DMS 273 treated with DMSO at 0.1 percent for 48 hours (cell line): ENCODE measurements at places on chromosomes 7 and 10.

- no peak for DNase-seq
These were observed 287.7 kb downstream of the NRG3 start for GRCh38 chr10:82162549-82163195.

DNA sequence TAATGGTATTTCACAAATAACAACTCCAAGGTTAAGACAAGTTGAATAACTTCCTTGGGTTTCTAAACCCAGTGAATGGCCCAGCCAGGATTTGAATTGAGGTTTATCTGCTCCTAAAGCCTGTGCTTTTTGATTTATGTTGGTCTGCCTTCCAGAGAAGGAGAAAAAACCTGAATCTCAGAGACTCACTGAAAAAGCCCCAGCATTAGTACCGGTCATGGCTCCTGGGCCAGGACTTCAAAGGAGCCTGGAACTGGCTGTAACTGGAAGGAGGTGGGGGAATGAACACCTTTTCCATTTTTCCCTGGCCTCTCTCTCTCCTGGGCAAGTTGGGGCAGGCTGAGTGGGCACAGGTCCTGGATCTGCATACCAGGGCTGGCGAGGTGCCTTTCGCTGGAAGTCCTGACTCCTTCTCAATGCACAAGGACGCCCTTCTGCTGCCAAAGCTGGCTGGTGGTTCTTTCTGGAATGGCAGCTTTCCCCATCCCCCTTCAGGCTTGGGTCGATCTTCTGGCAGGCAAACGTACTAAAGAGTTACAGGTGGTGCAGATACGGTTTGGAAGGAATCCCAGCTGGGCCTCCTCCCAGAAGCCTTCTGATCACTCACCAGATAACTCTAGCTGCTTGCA, 268.2 kb downstream of the PTEN start:
- DNase-seq = peak; percentile 69

- no peak for DNase-seq
These were observed 12.1 kb upstream of the CCNY start for GRCh38 chr10:35324196-35324595.

DNA sequence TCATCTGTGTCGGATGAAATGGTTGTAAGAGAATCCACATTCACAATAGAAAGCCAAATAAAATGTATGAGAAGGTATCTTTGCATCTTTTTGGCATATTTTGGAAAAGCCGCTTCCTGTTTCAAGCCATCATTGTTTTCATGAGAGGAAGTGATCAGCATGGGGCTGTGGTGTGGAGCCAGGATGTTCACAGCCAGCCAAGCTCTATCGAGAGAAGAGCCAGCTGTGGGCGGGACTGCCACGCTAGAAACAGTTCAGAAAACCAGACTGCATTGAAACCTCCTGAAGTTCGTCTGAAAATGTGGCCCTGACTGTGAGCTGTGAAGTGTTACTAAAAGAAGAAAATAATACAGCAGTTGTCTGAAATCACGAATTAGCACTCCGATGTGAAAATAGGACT, 21.2 kb upstream of the NPS start:
- DNase-seq = no peak

DNA sequence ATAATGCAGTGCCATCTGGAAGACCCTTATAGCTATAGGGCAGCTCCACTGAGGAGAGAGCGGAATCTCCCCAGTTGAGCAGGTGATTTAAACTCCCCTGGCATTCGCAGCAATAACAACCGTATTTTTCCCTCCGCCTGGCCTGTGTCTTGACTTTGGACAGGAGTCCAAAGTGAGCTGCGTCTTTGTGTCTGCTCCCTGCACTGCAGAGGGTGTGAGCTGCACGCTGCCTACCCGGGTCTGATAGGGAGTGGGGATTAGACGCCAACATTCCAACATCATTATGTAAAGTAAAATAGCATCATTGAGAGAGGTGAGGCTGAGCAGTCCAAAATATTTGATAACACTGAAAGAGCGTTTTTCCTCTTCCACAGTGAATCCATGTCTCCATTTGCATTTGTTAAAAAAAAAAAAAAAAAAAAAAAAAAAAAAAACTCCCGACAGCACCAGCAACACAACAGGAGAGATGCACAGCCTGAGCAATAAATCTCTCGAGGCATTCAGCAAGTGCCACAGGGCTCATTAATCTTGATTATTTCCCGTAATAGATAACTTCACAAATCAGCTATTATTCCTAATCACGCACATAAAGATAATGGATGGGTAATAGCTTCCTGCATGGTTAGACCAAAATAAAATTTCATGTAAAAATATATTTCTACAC, 68.6 kb downstream of the CELF2 start:
- no peak for DNase-seq

- no peak for DNase-seq
These were observed 73.8 kb upstream of the EFCAB10 start for GRCh38 chr7:105655067-105655466.

GRCh38 chr10:98778277-98778759, 331.6 kb upstream of the HPS1 start:
- no peak for DNase-seq

DNA sequence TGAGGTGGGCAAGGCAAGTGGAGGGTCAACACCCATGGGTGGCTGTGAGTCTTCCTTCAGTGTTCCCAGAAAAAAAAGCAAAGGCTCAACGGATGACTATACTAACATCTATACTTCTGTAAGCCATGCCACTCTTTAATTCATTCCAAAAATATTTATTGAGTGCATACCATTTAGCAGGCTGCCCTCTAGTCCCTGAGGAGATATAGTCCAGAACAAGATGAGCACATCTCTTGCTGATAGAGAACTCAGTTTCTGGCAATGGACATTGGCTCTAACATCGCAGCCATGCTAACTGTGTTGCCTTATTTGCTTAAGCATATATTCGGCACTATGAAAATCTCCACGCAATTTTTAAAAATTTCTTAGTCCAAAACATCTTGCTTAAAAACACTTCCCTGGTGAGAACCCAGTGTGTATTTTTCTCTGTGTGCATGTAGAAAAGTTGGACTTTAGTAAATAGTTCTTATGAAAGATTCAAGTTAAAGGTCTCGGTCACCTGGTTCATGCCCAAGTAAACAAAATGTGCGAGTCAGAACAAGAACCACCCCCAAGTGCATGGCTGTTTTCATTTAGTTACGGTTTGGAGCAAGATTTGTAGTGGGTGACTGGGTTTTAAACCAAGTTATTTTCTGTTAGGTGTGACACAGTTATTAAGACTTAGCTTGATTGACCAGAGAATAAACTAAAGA, 69.8 kb downstream of the MET start:
- DNase-seq = no peak

DNA sequence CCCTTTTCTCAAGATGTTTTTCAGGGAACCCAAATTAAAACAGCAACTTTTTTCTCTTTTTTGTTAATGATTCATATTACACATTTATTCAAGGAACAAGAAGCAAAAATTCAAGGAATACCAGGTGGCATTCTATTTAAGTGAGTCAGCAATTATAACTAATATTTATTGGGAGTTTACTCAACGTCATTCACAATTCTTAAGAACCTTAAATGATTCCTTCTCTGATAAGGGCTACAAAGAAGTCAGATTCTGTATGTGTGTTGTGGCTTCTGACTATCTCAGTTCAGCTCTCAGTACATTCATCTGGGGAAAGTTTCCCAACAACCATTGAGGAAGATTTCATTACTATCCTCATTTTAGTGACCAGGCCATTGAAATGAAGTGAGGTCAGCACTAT, 470.7 kb upstream of the AKR1E2 start:
- DNase-seq = no peak

DNA sequence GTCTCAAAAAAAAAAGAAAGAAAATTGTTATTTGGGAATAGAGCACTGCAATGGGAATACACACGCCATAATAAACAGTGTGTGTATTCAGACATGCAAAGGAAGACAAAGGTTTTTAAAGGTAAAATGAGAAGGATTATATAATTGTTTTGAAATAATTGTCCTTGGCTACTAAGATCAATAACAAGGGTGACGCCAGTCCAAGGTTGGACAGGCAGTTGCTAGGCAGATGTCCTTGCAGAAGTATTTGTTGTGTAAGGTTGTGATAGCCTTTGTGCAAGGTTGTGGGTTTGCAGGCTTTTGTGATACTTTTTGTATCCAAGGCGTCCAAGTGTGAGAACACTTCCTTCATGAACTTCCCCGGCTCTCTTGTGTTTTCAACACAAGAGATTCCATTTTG, 72.3 kb upstream of the PRLHR start:
- no peak for DNase-seq

DNA sequence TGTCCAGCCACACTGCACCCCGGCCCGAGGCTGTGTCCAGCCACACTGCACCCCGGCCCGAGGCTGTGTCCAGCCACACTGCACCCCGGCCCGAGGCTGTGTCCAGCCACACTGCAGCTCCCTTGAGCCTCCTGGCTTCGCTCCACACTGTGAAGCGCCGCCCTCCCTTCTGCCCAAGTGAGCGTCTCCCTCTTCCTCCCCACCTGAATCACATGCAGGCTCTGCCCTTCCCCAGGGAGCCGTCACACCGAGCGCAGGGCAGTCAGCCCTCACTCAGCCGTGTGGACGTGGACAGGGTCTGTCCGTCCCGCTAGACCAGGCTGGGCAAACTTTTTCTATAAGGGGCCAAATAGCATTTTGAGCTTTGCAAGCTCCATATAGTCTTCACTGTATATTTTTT, 27.6 kb downstream of the CFAP46 start:
- no peak for DNase-seq

DNA sequence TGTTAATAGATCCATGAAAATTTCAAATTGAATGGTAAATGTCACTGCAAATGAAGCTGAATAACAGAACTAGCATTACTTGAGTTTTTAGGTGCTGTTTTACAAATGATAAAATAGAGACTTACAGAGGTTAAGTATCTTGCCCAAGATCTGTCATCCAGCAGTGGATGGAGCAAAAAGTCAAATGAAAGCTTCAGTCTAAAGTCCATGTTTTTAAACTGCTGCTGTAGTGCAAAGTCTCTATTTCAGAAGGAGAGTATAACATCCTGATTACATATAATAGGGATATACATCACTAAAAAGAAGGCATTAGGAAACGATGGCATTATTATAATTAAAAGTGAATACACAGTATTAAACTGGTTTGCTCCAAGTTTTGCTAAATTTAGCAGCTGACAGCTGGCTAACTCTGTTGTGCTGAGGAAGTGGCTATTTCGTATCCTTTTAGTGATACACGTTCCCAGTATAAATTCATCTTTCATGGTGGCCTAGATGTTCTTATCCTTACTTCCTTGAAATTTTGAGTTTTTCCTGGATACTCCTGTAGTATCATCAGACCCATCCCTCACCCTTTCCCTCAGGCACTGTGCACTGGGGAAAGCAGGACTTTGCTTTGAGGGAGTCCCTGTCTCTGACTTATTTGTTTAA, 603.2 kb downstream of the MAGI2 start:
- no peak for DNase-seq

- DNase-seq = no peak
These were observed 24.0 kb downstream of the BZW2 start for GRCh38 chr7:16670021-16670420.

DNA sequence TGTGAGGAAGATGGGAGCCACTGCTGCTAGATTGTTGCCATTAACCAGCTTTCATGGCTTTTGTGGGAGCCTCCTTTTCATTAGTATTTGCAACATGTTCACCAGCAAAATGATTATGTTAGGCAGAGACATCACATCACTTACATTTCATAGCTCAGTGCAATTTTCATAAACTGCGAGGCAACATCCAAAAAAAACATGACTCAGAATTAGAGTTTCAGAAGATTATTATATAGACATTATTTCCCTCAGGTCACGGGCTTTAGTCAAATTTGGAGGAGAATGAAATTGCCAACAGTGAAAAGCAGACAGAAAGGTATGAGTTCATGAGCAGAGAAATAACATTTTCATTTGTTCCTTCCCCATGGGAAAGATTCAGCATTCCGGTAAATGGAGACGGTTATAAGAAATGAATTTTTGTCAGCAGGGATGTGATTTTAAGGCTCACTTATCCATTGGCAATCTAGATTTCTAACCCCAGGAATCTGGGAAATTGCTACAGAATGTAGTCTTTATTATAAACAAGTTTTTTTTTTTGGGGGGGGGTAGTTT, 573.2 kb downstream of the AUTS2 start:
- DNase-seq = no peak

DNA sequence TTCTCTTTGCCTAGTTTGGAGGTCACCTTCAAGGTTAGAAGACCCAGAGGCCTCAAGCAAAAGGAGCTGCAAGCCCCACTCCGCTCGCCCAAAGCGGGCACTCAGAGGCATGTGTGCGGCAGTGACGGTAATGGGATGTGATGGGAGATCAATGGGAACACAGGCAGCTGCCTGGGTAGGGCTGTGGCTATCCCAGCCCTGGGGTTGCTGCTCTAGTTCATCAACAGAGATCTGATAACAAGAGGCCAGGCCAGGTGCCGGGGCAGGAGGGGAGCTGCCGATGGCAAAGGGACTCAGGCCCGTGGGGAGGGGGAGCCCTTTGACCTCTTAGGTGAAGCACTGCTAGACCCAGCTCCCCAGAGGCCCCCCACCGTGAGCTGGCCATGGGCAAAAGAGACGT, 52.0 kb upstream of the GNA12 start:
- no peak for DNase-seq

GRCh38 chr10:11462071-11462470, 149.4 kb downstream of the USP6NL start:
- DNase-seq = no peak

- DNase-seq = no peak
These were observed 30.0 kb downstream of the SLC26A4 start for GRCh38 chr7:107690611-107691010.

- DNase-seq = no peak
These were observed 75.3 kb upstream of the DNAAF5 start for GRCh38 chr7:651032-651728.

DNA sequence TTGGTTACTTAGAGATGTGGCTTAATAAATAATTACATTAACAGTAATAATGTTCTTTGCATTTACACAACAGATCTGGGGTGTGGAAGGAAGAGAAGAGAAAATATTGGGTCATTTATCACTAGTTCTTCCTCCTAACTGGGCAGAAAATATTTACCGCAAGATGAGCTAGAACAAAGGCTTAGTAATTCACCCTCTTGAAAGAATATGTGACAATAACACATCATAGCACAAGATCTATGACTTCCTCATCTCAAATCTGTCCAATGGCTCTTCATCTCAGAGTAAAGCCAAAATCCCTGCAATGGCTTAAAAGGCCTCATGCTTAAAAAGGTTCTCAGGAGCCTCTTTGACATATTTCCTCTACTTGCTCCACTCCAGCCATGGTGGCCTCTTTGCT, 178.6 kb downstream of the ZNF438 start:
- DNase-seq = no peak

DNA sequence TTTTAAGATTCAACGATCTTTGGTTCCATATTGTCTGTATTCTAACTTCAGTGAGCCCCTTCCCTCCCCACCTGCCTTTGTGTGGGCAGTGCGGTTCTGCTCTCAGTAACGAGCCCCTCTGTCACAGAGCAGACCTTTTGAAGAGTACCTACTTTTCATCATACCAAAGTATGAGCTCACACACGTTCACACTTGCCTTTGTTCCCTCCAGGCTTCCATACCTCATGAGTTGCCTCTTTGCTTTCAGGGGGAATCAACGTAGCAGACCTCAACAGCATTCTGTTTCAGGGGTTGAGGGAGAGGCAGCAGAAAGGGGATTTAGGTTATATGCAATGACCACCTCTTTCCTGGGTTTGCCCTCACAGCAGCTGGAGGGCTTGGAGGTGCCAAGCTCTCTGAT, 211.4 kb upstream of the MDFIC start:
- DNase-seq = no peak
